Stimulated activated CD4-positive, alpha-beta T cell treated with anti-CD3 and anti-CD28 coated beads, Interleukin-2, amount 100 ng/mL, for 4 hours (primary cell): ENCODE measurements at places on chromosomes 1 and 21.

DNA sequence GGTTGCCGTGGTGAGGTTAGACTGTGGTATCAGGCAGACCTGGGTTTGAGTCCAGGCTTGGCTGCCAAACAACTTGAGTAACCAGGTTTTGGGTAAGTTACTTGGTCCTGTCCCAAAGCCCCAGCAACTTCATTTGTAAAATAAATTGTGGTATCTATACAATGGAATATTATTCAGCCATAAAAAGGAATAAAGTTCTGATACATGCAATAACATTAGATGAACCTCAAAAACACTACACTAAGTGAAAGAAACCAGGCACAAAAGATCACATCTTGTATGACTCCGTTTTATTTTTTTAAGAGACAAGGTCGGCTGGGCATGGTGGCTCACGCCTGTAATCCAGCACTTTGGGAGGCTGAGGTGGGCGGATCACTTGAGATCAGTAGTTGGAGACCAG lies 16.4 kb upstream of the MIXL1 start:
- DNase-seq: no peak

DNA sequence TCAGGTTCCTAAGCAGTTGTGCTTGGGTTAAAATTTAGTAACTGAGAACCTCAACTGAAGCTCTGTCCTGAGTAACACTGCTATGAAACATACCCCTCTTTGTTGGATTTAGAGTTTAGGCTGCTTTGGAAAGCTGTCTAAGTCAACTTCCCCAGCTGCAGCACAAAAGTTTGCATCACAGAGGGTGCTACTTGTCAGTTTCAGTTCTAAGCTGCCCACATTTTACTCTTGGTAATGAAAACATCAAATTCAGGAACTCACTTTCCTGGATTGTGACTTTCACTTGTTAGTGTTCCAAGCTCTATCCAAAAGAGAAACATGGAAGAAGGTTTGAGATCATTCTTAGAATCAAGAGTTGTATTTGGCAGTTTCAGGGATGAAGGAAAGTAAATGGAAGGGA lies 191.7 kb upstream of the NFIA start:
- no peak for DNase-seq

- DNase-seq: no peak
Observed at GRCh38 chr1:84086189-84086588, 57.9 kb upstream of the PRKACB start.

DNA sequence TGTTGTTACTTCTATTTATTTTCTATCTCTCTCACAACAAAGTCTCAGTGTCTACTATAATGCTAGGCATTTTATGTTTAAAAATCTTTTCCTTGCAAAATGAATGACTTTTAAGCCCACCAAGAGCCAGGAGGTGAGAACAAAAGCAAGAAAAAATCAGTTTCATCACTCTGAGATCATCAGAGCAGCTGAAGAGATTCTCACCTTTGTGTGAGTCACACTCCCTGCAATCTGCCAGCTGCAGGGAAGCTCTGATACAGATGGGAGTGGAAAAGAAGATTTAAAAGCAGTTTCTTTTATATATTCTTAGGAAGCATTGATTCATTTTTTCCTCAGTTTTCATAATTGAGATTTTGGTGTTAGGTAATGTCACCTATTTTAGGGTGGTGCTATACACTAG lies 107.6 kb downstream of the LHX9 start:
- DNase-seq: no peak

- DNase-seq: no peak
Observed at GRCh38 chr1:175600721-175601440, 142.5 kb downstream of the TNR start.

GRCh38 chr21:33229784-33230544 lies at the start of gene IFNAR2:
Gene IFNAR2 (plus strand): TSS chr21:33229938. CDS start chr21:33241923, 11,985 bp downstream.
- DNase-seq: peak; percentile 62

DNA sequence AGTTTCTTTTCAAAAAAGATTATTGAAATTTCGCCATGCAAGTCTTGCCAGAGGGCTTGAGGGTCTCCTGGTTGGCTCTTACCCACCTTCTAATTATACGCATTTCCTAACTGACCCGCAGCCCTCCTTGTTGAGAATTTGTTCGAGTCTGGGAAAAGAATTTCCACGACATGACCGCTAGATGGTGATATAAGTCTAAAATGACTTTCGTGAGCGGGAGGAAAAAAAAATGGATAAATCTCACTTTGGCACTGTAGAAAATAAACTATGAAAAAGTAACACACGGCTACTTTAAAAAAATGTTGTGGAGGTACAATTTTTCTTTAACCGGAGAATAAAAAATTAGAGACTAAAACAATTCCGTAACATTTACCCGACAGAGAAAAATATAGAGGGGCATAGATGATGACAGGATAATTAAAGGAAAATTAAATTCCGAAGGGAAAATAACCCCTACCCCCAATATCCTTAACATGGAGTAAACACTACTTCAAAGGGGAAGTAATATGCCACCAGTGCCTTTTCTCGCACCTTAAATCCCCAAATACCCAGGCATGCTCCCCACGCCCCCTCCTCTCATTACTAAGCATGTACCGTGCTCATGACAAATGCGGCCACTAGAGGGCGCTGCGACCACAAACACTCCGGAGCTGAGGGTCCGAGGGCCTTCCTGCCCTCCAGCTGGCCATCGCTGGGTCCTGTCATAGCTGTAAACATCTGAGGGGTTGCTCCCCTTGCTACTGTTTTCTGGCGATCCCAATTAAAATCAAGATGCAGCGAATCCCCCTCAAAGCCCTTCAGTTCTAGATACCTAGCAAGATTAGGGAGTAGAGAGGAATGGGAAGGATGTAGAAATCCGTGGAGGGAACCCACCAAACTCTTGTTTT lies 266.9 kb downstream of the ASTN1 start:
- no peak for DNase-seq

- DNase-seq: no peak
Observed at GRCh38 chr1:10361515-10361914, 37.3 kb upstream of the PGD start.

GRCh38 chr1:231949277-231950091 lies 322.9 kb downstream of the DISC1 start:
- no peak for DNase-seq

DNA sequence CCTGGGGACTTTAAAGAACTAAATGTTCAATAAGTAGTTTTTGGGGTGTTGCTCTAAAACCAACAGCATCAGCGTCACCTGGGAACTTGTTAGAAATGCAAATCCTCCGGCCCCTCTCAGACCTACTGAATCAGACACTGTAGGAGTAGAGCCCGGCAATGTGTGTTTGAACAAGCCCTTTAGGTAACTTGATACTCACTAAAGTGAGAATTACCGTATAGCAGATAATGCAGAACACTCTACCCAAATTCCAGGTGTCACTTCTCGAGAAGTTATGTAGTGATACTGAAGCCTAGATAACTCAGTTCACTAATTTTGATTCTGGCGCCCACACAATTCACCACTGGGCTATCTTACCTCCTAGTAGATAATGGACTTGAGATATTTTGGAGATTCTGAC lies 3.7 kb upstream of the DPT start:
- DNase-seq: no peak

DNA sequence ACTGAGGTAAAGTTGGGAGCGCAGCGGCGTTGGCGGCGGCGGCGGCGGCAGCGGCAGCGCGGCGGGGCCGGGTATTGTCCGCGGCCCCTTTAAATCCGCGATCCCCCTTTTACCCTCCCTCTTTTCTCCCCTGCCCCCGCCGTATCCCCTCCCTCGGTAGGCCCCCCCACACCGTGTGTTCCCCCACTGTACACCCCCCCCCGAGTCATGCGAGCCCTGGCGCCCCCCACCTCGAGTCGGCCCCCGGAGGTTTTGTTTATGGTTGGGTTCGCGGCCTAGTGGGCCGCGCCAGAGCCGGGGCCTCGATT lies 169 bp downstream of the UBAP2L start:
- no peak for DNase-seq

GRCh38 chr1:10561955-10562354 lies 87.2 kb downstream of the PEX14 start:
- DNase-seq: no peak

DNA sequence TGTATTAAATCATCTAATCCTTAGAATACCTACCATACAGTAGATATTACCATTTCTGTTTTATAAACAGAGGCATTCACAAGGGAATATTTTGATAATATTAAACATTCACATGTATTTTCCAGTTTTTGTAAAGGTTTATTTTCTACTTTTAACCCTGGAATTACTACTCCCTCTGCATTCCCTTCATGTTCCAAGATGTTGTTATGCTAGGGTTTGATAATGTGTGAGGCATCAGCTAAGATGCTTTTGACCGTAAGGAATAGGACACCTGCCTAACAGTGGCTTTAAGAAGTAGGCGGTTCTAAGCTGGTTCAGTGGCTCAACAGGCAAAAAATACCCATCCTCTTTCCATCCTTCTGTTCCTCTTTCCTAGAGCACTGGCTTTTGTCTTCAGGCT lies 131.9 kb upstream of the USP24 start:
- DNase-seq: no peak

- no peak for DNase-seq
Observed at GRCh38 chr1:203453016-203453415, 22.6 kb upstream of the PRELP start.

DNA sequence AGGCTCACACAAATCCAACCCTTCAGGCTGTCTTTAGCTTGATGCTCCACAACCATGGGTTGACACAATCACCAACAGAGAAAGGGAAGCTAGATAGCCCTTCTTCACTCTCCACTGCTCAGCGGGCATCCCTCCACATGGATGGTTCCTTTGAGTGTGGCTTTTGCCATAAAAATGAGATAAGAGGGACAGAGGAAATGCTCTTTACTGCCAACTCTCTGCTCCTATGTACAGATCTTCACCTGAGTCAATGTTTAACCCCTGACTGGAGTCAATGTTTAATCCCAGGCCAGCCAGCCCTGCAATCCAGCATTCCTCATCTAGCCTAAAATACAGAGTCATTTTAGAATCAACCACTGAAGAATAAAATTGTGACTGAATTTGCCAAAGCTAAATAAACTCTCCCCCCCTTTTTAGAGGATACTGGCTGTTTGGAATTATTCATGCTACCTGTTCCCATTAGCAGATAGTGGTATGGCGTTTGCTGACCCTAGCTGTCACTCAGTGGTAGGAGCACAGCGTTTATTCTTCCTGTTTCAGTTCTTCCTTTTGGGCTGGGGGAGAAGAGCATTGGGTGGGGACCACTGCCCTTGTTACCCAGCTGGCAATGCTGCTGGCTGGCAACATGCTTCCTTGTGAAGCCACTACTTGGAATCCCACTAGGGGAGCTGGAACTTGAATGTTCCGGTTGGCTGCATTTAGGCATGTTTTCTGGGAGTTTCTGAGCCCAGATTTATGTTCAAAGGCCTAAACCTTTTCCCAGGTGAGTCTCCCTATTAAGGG lies 5.2 kb upstream of the PIGR start:
- no peak for DNase-seq

DNA sequence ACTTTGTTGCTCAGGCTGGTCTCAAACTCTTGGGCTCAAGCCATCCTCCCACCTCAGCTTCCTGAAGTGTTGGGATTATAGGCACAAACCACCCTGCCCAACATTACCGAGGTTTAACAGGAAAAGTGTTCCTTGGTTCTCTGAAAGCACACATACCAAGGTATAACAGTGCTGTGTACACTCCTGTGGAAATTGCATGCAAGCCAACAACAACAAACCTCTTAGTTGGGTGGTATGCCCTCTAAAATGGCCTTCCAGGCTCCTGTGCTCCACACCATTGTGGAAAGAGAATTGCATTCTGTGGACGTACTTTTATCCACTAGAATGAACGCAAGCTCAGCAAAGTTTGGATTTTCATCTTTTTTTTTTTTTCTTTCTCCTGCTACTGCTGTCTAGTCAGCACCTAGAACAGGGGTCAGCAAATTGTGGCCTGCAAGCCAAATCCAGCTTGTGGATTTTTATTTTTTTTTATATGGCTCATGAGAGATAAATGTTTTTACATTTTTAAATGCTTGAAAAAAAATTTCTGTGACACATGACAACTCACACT lies 192.2 kb upstream of the TNR start:
- no peak for DNase-seq

- DNase-seq: no peak
Observed at GRCh38 chr1:98373056-98373455, 288.5 kb upstream of the SNX7 start.

GRCh38 chr21:29307718-29308455 lies 9.2 kb downstream of the BACH1 start:
- DNase-seq: no peak

GRCh38 chr1:231093156-231093922 lies 53.3 kb upstream of the FAM89A start:
- DNase-seq: no peak

GRCh38 chr1:38611664-38612211 lies 247.8 kb downstream of the RRAGC start:
- DNase-seq: no peak

GRCh38 chr1:186026946-186027345 lies 292.8 kb downstream of the HMCN1 start:
- DNase-seq: no peak

- DNase-seq: no peak
Observed at GRCh38 chr1:209484429-209484828, 99.1 kb upstream of the CAMK1G start.

GRCh38 chr1:107342316-107342715 lies 201.5 kb downstream of the NTNG1 start:
- DNase-seq: no peak

DNA sequence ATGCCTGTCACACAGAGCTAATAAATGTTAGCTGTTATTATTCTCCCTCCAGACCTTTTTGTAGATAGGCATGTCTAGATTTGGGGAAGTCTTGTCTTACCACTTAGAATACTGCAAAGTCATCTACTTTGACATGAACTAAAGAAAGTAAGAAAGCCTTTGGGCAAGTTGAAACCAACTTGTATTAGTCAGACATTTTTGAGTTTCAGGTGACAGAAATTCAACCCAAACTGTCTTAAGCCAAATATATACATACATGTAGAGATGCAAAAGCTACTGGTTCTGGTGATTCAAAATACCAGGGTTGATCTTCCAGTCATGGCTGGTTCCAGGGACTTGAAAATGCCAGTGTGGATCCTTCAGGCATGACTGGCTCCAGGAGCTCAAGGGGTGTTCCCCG lies 276.8 kb upstream of the TMEM51 start:
- no peak for DNase-seq

DNA sequence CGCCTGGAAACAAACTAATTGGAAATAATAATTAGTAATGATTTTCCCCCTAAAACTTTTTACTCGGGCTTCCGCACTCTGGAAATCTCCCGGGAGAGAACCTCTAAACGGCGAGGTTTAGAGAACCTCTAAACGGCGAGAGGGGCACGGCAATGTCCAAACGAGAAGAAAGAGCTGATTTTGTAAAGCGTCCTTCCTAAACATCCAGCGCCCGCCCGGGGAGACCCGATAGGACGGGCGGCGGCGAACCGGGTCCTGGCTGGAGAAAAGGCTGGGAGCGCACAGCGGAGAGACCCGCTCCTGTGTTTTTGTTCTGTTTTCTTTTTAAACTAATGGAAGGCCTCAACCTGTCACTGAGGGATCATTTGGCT lies 1.6 kb downstream of the PAX7 start:
- no peak for DNase-seq
